ENCODE measurements at places on chromosomes 11 and 22. TPM values are rescaled to one million over a fixed set of nuclear protein-coding genes. Genes with fewer than 3 reads are reported as not detected.

DNA sequence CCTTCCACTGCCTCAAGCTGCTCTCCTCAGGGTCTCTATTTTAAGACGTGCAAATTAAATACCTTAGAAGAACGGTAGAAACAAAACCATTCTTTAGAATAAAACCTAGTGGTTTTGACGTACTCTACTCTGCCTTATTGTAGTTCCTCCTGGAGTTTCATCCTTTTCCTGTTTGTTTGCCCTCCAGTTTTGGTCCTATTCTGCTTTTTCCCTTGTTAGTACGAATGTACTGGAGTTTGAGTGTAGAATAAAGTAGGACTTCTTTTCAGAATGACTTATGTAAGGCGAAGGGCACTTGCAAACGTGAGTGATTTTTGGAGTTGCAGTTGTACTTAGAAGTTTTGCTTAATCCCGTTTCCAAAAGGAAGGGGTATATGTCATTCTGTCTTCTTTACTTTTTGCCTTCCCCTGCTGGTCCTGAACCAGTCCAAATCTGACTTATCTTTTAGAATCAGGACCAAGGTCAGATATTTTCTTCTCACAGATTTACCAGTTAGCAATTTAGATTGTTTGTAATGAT, 1.4 kb downstream of the SIK2 start:
- no peak for DNase-seq

GRCh38 chr11:4569075-4569474, 12.5 kb upstream of the OR52I2 start:
- no peak for DNase-seq

DNA sequence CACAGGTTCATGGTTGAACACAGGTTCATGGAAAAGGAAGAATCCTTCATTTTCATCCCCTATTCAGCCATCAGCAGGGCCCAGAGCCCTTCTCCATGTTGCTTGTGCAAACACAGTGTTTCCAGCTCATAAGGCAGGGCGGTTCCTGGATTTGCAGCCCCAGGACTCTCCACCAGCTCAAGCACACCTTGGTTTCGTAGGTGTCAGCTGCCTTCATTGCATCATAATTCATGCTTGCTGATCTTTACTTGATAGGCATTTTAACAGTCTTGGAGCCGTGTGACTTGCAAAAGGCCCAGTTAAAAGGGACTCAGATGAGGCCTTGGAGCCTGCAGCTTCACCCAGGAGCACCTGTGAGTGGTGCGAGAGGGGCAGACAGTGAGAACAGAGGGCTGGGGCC, 318.1 kb upstream of the B3GAT1 start:
- DNase-seq, result no peak

- no peak for DNase-seq
Measured at GRCh38 chr11:63609971-63610580, 4.2 kb downstream of the PLAAT3 start.

DNA sequence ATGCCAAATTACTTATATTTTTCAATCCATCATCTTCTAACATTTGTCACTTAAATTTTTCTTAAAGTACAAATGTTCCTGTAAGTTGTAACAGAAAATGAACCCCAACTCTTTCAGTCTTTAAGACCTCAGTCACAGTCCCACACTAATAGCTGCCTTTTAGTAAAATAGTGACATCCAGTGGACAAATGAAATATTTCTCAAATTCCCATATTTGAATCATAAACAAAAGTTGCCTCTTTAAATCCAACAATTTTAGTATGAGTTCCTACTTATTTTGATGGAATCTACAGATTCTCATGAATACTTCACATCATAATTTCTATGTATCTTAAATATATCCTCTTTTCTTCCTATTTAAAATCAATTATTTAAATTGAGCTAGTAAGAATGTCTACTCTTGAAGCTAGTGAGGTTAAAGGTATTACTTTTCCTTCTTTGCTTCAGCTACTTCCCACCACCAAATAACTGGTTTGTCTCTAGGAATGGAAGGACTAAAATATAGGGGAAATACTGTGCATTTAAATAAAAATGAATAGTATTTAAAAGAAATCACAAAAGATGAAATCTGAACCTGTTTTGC, 9.2 kb downstream of the LIN7C start:
- no peak for DNase-seq

DNA sequence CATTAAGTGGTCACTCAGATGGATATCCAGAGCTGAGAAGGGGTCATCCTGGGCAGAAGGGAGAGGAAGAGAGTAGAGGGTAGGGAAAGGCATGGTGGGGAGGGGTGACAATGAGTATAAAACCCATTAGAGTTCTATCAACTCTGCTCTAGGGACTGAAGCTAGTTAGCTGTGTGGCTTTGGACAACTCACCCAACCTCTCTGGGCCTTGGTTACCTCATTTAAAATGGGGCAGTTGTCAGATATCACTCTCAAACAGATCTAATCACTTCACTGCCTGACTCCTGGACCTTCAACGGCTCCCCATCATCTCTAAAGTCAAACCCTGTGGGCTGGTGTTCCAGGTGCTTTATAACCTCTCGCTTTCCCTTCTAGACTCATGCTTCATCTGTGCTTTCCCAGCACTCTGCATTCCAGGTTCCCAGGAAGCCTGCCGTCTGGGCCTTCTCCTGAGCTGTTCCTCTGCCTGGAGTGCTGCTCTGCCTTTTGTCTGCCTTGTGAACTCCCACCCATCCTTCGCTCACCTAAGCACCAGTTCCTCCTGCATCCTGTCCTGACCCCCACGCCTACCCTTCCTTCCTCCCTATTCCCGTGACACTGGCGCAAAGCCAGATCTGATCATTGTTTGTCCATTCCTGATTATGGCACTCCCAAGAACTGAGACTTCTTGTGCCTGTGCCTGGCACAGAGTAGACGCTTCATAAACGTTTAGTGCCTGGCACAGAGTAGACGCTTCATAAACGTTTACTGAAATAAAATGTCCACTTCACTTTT, 22.3 kb upstream of the KCNJ11 start:
- no peak for DNase-seq

- no peak for DNase-seq
Measured at GRCh38 chr22:26394777-26395176, 34.3 kb upstream of the ASPHD2 start.

DNA sequence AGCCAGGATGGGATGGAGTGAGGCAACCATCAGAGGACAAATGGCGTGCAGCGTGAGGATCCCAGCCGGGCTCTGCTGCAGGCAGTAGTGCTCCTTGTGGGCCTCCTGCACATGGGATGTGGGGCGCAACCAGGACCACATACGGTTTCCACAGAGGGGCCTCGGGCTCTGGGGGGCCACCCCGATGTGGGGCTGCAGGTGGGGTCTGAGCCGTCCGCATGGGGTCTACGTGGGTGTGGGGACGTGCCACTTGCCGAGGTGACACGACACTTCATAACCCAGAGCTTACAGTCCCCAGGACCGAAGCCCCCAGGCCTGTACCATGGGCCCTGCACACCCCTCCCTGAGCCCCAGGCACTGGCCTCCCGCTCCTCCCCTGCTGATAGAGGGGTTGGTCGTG, 10.8 kb downstream of the TTLL8 start:
- no peak for DNase-seq

DNA sequence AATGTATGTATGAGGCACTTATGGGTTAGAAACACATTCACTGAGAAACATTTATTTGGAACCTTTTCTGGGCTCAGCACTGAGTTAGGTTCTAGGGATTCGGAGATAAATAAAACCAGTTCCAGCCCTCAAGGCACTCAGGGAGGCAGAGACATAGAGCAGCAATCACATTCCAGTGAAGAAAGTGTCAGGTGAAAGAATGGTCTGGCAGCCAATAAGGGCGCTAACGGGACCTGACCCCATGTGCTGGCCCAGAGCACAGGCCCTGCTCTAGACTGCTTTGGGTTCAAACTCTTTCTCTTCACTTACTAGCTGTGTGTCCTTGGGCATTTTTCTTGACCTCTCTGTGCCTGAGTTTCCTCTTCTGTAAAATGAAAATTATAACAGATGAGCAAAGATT, 146.0 kb upstream of the SYT13 start:
- DNase-seq, result no peak

- DNase-seq, result no peak
Measured at GRCh38 chr11:61916737-61917333, 531 bp downstream of the RAB3IL1 start.

- DNase-seq, result no peak
Measured at GRCh38 chr11:15783619-15784018, 572.7 kb downstream of the SOX6 start.

DNA sequence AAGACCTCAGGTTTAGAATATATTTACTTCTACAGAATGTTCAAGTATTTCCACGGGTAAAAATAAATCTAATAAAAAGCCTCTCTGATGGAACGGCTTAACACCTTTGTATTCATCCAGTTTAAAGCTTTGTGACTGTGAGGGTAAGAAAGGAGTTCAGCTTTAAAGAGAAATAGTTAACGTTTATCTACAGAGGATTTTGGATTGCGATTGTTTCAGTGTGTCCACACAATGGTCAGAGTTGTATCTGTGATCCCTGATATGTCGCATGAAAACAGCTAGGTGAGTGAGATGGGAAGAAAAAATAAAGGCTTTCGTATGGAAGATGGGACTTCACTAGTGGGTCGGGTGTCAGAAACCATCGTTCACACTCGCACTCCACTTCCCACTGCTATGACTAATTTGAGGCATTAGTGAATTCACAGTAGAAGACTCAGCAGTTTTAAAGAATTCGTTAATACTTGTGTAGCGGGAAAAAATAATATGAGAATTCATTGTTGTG, 1.6 kb downstream of the APLP2 start:
- DNase-seq, result no peak

GRCh38 chr11:114081641-114082414, 22.3 kb downstream of the ZBTB16 start:
- DNase-seq, result no peak

- DNase-seq, result no peak
Measured at GRCh38 chr11:28243581-28243980, 135.4 kb downstream of the METTL15 start.

GRCh38 chr11:126465573-126466188, 110.2 kb downstream of the ST3GAL4 start:
- no peak for DNase-seq

DNA sequence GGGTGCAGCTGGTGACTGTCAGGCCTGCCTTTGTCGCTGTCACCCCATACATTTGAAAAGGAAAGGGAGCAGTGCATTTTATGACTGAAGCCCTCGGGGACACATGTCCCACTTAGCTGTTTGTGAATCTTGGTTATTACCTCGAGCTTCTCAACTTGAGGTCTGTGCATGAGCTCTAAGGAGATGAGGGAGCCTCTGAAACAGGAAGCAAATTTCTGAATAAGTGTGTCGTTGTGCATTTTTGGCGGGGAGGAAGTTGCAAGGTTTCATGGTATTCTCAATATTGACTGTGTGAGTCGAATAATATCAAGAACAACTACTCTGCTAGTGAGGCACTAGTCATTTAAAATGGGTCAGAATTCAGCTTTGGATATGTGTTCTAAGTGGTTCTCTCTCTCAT, 149.7 kb upstream of the PLET1 start:
- no peak for DNase-seq

Gene OR52I2
- not detected for polyA plus RNA-seq

Gene NTM
- 80.3 TPM for polyA plus RNA-seq

Gene P2RY2
- polyA plus RNA-seq, result 0.70 TPM

Gene GGTLC2
- polyA plus RNA-seq, result 0.26 TPM

Gene FBXO7
- 117 TPM for polyA plus RNA-seq

Gene RIC3
- 18.1 TPM for polyA plus RNA-seq

Gene HEPACAM
- 2.1 TPM for polyA plus RNA-seq

Gene LDLRAD3
- polyA plus RNA-seq, result 21.9 TPM

Gene OR5P2
- polyA plus RNA-seq, result not detected

Gene ATG2A
- 15.3 TPM for polyA plus RNA-seq

Gene CRYBB3
- not detected for polyA plus RNA-seq

Gene CRYBA4
- polyA plus RNA-seq, result not detected

Gene C22orf42
- not detected for polyA plus RNA-seq

Gene ADORA2A
- polyA plus RNA-seq, result 5.1 TPM
